A172 (cell line): ENCODE measurements at places on chromosomes 7 and 10.

DNA sequence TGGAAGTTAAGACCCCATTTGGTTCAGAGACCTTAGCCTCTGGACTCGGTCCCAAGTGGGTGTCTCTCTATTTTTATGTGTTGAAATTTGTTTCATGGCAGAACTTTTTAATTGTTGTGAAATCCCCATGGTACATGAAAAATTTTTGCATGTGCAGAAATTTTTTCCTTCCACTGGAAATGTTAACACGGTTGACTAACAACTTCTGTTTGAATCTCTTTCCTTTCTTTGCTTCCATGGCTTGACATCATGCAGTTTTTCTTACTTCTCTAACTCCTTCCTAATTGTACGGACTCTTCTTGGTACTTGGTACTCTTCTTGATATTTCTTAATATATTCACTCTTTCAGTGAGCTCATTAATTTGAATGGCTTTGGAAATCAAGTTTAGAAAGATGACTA is 18.3 kb downstream of the MDFIC start:
- DNase-seq, result no peak

GRCh38 chr7:155020996-155021395 is 18.1 kb upstream of the PAXIP1 start:
- DNase-seq, result no peak

GRCh38 chr7:136870866-136871487 is 2.5 kb downstream of the CHRM2 start:
- DNase-seq, result no peak

DNA sequence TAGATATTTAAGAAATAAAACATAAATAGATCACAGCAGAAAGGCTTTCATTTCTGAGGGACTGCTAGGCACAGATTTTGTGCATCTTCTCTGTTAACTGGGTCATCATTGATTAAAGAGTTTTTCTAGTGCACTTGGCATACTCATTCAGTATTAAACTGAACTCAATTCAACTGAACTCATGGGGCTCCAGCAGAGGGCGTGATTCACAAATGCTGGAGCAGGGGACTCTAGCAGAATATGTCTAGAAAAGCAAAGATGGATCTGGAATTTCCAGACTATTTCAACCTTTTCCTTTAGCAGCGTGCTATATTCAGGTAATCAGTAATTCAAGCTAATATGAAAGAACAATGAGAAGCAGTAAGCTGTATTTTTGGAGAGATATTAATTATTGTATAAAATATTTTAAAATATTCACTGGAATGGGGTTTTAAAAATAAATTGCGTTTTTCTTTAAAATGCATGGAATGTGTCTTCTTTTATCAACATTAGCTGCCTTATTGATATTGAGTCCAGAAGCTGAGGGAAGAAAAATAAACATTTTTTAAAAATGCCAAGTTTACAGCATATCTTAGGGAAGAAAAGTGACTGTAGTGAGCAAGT is 296.8 kb upstream of the CACNA2D1 start:
- DNase-seq, result peak; percentile 60

DNA sequence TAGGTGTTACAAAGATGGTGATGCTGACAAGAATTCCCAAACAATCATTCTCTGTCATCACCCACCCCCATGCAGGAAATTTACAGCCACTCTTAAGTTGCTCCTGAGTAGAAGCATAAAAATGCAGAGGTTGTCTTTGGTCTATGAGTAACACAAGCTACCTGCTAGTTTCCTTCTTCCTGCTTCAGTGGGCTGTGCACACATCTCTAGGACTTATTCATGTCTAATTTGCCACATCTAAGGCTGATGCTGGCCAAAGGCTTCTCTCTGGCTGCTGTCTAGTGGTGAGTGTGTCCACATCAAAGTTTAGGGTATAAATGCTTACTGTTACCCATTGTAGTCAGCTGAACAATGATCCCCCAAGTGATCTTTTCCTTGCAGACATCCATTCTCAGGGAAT is 662.5 kb downstream of the TYW1 start:
- DNase-seq, result no peak

GRCh38 chr7:106916679-106917078 is 51.6 kb downstream of the PIK3CG start:
- DNase-seq, result no peak

DNA sequence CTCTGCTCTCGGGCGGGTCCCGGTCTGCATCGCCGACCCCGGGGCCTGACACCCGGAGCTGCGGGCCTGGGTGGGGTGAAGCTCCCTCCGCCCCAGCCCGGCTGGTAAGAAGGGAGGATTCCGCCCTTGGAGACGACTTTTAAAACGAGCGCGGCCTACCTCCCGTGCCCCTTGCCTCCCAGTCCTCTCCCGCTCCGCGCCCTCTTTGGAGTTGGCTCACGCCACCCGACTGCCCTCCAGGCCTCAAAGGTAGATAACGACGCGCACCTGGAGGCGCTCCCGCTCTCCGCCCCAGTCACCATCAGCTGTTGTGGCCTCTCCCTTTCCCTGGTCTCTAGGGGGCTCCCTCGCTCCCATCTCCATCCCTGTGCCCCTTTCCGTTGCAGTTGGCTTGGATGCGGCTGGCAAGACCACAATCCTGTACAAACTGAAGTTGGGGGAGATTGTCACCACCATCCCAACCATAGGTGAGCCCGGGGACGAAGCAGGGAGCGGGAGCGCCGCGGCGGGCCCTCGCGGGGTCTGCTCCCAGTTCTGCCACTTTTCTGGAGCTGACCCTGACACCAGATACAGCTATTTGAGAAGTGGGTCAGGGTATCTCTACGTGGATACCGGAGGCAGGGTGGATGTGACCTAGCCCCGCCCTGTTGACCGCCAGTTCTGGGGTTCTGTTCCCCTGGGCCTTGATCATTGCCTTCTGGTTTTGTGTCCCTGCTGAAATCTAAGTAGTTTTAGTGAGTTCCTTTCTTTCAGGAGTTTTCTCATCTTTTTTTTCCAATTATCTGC is 679 bp downstream of the ARF5 start:
- peak; percentile 52 for DNase-seq

- DNase-seq, result no peak
Observed at GRCh38 chr7:5303061-5303460, 20.3 kb downstream of the SLC29A4 start.

- no peak for DNase-seq
Observed at GRCh38 chr10:72239409-72239808, 23.3 kb upstream of the ASCC1 start.
